CD4-positive, alpha-beta T cell treated with Interferon alpha-2 for 1 hour (primary cell): ENCODE measurements at places on chromosomes 7 and 10.

GRCh38 chr7:36884351-36884750 is 160.1 kb upstream of the AOAH start:
- DNase-seq = no peak

DNA sequence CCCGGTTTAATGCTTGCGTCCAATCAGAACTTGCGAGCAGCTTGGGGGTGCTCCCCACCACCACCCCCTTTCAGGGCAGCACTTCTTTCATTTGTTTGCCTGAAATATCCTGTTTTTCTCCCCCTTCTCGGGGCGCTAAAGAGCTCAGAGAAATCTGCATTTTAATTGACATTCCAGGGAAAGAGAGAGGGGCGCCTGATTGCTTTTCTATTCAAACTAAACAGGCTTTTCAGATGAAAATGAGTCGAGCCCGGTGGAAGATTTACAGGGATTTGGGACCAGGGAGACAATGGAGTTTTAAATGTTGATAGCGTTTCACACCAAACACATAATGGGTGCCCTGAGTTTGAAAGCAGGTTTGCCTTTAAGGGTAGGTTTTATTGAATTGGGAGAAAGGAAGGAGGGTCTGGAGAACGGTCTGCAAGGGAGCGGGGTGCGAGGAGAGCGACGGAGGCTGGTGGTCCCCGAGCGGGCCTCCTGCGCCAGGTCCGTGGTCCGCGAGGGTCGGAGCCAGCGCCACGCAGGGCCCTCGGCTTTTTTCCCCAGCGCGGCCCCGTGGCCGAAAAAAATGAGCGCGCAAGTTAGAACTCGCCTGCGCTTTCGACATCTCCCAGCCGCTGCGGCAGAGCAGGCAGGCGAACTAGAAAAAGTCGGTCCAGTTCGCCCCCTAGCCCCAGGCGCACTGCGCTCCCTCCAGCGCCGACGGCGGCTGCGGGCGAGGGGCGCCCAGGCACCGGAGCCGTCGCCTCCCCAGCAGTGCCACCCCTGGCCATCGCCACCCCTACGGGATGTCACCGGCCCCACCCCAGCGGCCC is 1.3 kb downstream of the FGFR2 start:
- no peak for DNase-seq

GRCh38 chr7:121032645-121033460 is 44.3 kb downstream of the CPED1 start:
- DNase-seq = no peak

GRCh38 chr7:85165263-85165662 is 21.6 kb downstream of the SEMA3D start:
- no peak for DNase-seq

DNA sequence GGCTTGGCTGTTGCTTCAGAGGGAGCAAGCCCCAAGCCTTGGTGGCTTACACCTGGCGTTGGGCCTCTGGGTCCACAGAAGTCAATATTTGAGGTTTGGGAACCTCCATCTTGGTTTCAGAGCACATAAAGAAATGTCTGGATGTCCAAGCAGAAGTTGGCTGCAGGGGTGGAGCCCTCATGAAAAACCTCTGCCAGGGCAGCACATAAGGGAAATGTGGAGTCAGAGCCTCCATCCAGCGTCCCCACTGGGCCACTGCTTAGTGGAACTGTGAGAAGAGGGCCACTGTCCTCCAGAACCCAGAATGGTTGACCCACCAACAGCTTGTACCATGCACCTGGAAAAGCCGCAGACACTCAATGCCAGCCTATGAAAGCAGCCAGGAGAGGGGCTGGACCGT is 573.5 kb upstream of the ZWINT start:
- no peak for DNase-seq

DNA sequence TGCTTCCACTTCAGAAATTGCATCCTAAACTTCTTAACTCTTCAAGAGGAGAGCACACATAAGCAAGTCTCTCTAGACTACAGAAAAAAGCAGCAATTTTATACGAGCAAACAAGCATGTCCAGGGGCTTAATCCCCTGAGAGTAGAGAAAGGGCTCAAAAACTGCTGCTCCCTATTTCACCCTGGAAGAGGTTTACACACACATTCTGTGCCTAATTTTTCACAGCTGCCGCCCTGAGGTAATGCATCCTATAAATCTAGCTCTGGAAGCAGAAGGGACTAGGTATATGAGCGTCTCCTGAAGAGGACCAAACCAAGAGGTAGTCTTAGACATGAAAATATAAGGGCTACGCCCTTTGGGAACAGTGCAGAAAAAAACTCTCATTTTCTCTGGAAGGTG is 73.1 kb downstream of the CRPPA start:
- no peak for DNase-seq

DNA sequence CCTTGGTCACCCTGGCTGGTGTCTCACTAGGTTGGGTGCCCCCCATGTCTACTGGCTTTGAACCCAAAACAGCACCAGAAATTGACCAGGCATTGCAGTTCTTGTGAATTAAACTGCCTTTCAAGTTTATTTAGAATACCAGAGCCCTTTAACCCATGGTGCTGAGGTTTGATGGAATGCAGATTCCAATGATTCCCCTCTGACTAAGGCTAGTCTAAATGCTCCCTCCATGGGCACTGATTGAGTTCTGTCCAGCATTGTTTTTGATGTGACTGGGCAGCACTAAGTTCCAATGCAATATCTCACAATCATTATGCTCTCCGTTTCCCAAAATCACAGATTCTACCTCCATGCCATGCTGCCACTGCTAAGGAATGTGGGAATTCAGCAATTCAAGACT is 1047.4 kb upstream of the LRRN3 start:
- no peak for DNase-seq

GRCh38 chr10:123093489-123093888 is 42.3 kb upstream of the HMX3 start:
- no peak for DNase-seq

DNA sequence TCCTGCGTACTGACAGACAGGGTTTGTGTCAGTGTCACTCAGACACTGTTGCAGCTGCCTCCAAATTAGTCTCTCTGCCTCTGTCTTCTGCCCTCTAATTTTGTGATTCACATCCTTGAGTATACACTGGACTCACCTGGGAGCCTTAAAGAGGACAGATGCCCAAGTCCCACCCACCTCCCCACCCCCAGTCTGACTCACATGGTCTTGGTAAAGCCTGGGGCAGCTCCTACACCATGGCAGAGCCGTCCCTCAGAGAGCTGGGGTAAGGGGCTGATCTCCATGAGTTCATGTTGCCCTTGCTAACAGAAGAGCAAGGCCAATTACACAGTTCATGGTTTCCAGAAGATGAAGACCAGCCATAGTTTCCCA is 197.6 kb upstream of the STK17A start:
- DNase-seq = no peak

GRCh38 chr7:133301444-133301843 is 48.6 kb downstream of the EXOC4 start:
- DNase-seq = no peak
